ENCODE measurements at places on chromosomes 12 and 14. TPM values are rescaled to one million over a fixed set of nuclear protein-coding genes. Genes with fewer than 3 reads are reported as not detected.

The RILPL1 gene
- total RNA-seq = 8.8 TPM

The FSCB gene
- total RNA-seq = not detected

The FOS gene
- 11.5 TPM for total RNA-seq

The ANKS1B gene
- 0.51 TPM for total RNA-seq

The FIGNL2 gene
- 0.21 TPM for total RNA-seq

The CCDC175 gene
- not detected for total RNA-seq

The OTX2 gene
- not detected for total RNA-seq

The CCDC77 gene
- total RNA-seq = 10.6 TPM

The ZDHHC22 gene
- 0.20 TPM for total RNA-seq

The FMNL3 gene
- 1.3 TPM for total RNA-seq

The GPD1 gene
- 0.22 TPM for total RNA-seq

The BCL7A gene
- 9.2 TPM for total RNA-seq

The TMEM233 gene
- total RNA-seq = not detected

The TMEM19 gene
- total RNA-seq = 35.2 TPM

The TMPRSS12 gene
- total RNA-seq = not detected

The POC1B gene
- 24.6 TPM for total RNA-seq

The BEGAIN gene
- 6.1 TPM for total RNA-seq

The RBP5 gene
- 0.08 TPM for total RNA-seq

The KIF26A gene
- total RNA-seq = 1.9 TPM

The RNASE7 gene
- not detected for total RNA-seq

The LGALS3 gene
- 155 TPM for total RNA-seq

The TAS2R8 gene
- not detected for total RNA-seq

The TPPP2 gene
- total RNA-seq = not detected

The ZNF268 gene
- total RNA-seq = 10.1 TPM

The WNT1 gene
- total RNA-seq = 0.21 TPM

The C14orf180 gene
- total RNA-seq = not detected

The KCTD10 gene
- total RNA-seq = 50.0 TPM

The FGD4 gene
- total RNA-seq = 30.4 TPM

The PROX2 gene
- total RNA-seq = not detected

The TRIM9 gene
- 9.3 TPM for total RNA-seq

The GYS2 gene
- total RNA-seq = 0.23 TPM

The LMNTD1 gene
- not detected for total RNA-seq

The DPPA3 gene
- not detected for total RNA-seq

The CLEC2B gene
- total RNA-seq = 1.3 TPM

The C3AR1 gene
- total RNA-seq = not detected

The CLECL1 gene
- not detected for total RNA-seq

The MIP gene
- total RNA-seq = 0.15 TPM

The SPIC gene
- total RNA-seq = not detected

The WSCD2 gene
- not detected for total RNA-seq

The TBX5 gene
- not detected for total RNA-seq

The LRP1-AS gene
- total RNA-seq = not detected

The GNB3 gene
- total RNA-seq = 1.5 TPM

The CACNA2D4 gene
- total RNA-seq = not detected

The ATG14 gene
- 6.6 TPM for total RNA-seq

Measured in A549 treated with dexamethasone at 1 μM for 4 hours (cell line).